Esophagus squamous epithelium (tissue), 5 donors: ENCODE measurements at places on chromosomes 1 and 21. TPM values are rescaled to one million over a fixed set of nuclear protein-coding genes. Genes with fewer than 3 reads are reported as not detected.

GRCh38 chr1:245556057-245556456 lies 401.3 kb downstream of the KIF26B start:
- H3K27me3 ChIP-seq: no peaks in the 10 kb centered on the region
- no peak for DNase-seq
- no peaks in the 10 kb centered on the region for H3K4me1 ChIP-seq
- H3K27ac ChIP-seq: no peak overlapping the region
- no peak overlapping the region for H3K4me3 ChIP-seq
- no peaks in the 10 kb centered on the region for H3K36me3 ChIP-seq

DNA sequence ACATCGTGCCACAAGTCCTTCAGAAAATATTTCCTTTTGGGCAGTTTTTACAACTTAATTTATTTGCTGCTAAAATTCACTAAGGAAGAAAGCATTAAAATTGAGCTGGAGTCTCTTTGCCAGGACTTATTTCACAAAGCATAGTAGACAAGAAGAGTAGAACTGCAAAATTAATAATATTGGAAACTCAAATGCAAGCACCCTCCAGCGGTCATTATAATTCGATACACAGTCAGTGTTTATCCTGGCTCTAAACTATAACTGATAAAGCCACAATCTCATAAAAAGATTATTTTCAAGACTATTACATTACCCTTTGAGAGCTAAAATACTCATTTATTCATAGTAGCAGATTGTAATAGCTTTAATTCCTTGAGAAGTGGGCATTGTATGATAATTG lies 655.4 kb downstream of the RWDD3 start:
- no peaks in the 10 kb centered on the region for H3K36me3 ChIP-seq
- DNase-seq: no peak
- no peak overlapping the region for H3K4me3 ChIP-seq
- no peaks in the 10 kb centered on the region for H3K4me1 ChIP-seq
- no peak overlapping the region for H3K27ac ChIP-seq
- H3K27me3 ChIP-seq: no peaks in the 10 kb centered on the region

DNA sequence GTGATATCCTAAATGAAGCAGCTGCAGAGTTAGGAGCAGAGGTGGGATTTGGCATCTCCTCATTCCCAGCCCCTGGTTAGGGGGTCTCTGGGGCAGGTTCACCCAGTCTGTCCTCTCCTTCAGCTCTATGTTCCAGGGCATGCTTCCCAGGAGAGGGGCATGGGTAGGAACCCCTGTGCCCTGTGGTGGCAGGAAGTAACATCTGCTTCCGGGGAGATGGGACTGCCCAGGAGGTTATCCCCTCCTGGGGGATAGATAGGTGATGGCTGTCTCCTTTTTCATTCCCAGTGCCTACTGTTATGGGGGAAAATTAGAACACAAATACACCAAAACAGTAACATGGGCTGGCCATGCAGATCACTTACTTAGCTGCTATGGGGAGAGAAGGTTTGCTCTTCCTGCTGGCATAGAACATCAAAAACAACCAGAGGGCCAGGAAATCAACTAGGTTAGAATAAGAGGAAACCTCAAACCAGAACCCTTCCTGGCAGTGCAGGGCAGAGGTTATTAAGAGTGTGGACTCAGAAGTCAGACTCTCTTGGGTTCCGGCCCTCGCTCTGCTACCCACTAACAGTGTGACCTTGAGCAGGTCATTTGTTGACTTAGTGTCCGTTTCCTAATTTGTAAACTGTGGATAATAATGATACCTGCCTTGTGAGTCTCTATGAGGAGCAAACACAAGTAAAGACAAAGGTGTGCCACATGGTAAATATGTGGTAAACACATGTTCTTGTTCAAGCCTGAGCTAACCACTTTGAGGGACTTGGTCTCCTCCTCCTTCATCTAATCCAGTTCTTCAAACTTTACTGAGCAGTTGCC lies 157.8 kb upstream of the JUN start:
- peak overlapping the region; percentile 64 for H3K27ac ChIP-seq
- H3K36me3 ChIP-seq: no peaks in the 10 kb centered on the region
- no peak overlapping the region for H3K4me3 ChIP-seq
- DNase-seq: no peak

- H3K27me3 ChIP-seq: no peaks in the 10 kb centered on the region
- no peaks in the 10 kb centered on the region for H3K36me3 ChIP-seq
- H3K4me1 ChIP-seq: no peaks in the 10 kb centered on the region
- DNase-seq: no peak
- H3K4me3 ChIP-seq: no peak overlapping the region
- no peak overlapping the region for H3K27ac ChIP-seq
These were observed 413.9 kb downstream of the LRRIQ3 start for GRCh38 chr1:73784026-73784425.

DNA sequence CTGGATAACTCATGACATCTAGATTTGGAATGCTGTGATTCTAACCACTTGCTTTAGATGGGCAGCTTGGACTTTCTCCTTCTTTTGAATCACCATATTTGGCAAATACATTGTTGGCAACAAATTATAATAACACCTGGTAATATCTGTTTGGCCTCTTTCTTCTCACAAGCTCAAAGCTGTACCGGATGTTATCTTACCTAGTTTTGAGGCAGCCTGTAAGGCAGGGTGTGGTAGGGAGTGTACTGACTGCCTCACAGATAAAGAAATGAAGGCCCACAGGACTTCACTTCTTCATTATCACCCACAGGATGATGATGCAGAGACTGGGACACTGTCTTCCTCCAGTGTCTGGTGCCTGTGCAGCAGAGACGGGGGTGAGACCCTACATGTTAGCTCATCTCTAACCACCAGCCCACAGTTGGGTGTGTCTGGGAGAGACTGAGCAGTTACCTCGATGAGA lies 28.5 kb downstream of the TUFT1 start:
- no peak for DNase-seq
- no peaks in the 10 kb centered on the region for H3K36me3 ChIP-seq
- H3K27ac ChIP-seq: no peak overlapping the region

DNA sequence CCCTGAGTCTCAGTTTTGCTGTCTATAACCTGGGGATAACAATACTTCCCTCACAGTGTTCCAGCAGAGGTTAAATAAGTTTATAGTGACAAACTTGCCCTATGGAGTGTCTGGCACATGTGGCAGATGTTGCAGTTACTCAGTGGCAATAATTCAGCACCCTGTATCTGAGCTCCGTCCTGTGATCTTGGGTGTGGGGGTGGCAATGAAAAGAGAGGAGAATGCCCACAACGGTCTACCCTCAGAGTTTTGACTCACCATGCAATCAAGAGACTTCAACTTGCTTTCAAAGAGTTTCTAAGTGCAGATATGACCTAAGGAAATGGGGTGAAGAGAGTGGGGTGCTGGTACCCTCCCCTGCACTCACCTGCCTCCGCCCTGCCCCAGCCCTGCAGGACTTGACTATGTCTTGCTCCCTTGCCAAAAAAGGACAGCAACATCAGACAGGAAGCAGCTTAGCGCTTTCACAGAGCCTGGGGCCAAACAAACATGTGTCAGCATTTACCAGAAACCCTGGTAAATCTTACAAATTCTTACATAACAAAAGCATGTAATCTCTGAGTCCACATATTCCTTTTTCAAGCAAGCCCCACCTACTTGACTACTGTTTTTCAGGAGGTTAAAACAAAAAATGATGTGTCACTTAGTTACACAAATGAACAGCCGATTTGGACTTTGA lies 185.1 kb upstream of the CAMK1G start:
- peak overlapping the region; percentile 86 for H3K27ac ChIP-seq
- no peaks in the 10 kb centered on the region for H3K27me3 ChIP-seq
- no peak for DNase-seq
- no peak overlapping the region for H3K4me3 ChIP-seq

DNA sequence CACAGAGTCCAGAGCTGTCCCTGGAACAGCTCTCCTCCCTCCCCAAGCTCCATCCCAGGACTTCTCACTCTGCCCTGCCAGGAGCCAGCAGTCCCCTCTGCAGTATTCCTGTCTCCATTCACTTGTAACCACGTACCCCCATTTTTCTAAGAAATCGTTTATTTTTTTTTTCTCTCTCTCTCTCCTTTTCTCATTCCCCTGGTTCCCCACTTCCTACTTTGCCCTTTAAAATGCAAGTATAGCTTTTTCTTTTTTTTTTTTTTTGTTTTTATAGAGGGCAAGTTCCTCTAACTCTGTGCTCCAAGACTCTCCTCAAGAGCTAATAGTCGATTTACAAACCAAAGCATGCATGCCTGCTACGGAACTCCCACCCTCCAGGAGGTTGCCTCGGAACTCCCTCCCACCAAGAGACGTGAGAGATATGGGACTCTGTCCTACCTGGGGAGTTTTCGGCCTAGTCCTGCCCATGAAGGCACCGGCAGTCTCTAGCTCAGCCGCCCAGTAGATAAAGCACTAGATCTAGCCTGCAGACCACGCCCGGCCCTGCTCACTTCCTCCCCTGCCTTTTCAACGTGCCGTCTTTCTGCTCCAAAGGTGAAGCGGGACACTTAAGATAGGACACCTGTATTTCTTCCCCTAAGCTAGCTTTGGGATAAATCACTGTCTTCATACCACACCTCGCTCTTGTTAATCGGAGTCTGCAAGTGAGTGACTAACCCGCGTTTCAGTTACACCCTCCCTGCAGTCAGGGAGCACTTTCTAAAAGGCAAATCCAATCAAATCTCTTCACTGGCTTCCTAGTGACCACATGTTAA lies 27.7 kb downstream of the TNFRSF9 start:
- H3K4me3 ChIP-seq: no peak overlapping the region
- H3K27ac ChIP-seq: no peak overlapping the region
- H3K27me3 ChIP-seq: no peaks in the 10 kb centered on the region
- no peak for DNase-seq

GRCh38 chr1:29732453-29732852 lies 496.1 kb downstream of the PTPRU start:
- no peak overlapping the region for H3K4me3 ChIP-seq
- H3K4me1 ChIP-seq: no peaks in the 10 kb centered on the region
- DNase-seq: no peak
- no peaks in the 10 kb centered on the region for H3K36me3 ChIP-seq

GRCh38 chr21:44402323-44403105 lies 49.1 kb downstream of the TRPM2 start:
- DNase-seq: no peak
- H3K27me3 ChIP-seq: no peaks in the 10 kb centered on the region
- H3K36me3 ChIP-seq: no peaks in the 10 kb centered on the region

- H3K36me3 ChIP-seq: no peaks in the 10 kb centered on the region
These were observed 604 bp downstream of the FGR start for GRCh38 chr1:27634177-27634984.

DNA sequence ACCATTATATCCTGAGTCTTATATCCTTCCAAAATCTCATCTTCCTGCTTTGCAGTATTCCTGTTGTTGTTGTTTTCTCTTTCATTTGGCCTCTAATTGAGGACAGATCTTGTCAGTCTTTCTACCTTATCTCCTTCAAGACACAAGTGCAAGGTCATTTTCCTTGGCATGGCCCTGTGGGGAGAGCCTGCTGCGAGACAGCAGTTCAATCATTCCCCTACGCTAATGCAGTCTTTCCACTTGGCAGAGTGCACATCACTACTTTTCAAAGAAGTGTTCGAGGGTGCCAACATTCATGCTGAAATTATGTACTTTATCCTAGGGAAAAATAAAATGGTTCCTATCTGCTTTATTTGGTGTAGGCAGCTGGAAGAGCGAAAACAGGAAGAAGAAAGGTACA lies 130.3 kb upstream of the SPATA6 start:
- no peaks in the 10 kb centered on the region for H3K27me3 ChIP-seq
- H3K4me1 ChIP-seq: no peaks in the 10 kb centered on the region
- no peaks in the 10 kb centered on the region for H3K36me3 ChIP-seq
- no peak for DNase-seq

GRCh38 chr1:106366627-106367319 lies 689.7 kb upstream of the PRMT6 start:
- H3K36me3 ChIP-seq: no peaks in the 10 kb centered on the region
- H3K27ac ChIP-seq: no peak overlapping the region
- no peak overlapping the region for H3K4me3 ChIP-seq
- no peaks in the 10 kb centered on the region for H3K4me1 ChIP-seq
- no peak for DNase-seq

DNA sequence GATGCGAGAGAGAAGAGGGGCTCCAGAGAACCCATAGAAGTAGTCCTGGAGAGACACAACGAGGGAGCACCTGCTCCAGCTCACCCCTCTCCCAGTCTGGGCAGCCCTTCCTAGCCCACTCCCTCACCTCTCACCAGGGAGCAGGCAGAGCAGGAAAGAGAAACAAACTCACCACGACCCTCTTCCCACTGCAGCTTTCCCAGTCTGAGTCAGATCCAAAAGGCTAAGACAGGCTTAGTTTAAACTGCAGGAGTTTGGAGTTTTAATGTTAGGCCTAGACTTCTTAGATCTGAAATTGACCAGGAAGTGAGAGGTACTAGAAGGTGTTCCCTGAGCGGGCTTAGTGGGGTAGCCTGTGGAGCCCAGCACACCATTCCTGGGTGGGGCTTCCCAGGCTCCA lies 29.6 kb downstream of the SLC1A7 start:
- H3K4me1 ChIP-seq: peaks cover 45% of the 10 kb centered on the region
- peaks cover 2% of the 10 kb centered on the region for H3K27me3 ChIP-seq
- H3K4me3 ChIP-seq: no peak overlapping the region
- no peak for DNase-seq
- no peak overlapping the region for H3K27ac ChIP-seq

DNA sequence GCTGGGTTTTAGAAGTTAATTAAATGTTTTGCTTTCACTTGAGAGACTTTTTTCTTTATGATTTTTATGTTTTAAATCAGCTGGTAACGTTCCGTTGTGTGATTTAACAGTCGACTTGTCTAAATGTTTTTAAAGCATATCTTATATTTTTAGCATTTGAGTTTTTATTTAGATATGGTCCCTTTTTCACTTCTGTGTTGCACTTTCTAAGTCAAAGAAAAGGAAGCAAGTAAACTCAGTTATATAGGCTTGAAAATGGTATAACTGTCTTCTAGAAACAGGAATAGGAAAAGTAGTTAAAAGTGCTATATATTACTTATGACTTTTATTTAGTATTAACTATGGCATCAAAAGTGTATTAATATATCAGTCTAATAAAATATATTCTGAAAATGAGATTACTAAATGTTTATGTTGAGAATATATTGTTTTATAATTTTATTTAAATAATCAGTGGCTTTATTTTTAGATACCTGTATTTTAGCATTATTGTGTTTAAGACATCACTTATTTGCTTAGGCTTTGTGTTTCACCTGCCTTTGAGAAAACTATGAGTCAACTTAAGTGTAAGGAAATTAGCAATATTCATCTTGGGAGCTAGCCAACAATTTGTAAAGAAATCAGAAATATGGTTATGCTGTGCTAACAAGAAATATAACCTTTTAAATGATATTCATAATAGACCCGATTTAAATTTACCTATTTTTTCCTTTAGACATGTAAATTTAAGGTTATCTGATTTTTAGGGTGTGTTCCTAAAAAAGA lies 60.5 kb downstream of the RABGAP1L start:
- H3K4me1 ChIP-seq: peaks cover 4% of the 10 kb centered on the region
- no peaks in the 10 kb centered on the region for H3K36me3 ChIP-seq
- DNase-seq: no peak
- H3K27me3 ChIP-seq: no peaks in the 10 kb centered on the region
- no peak overlapping the region for H3K4me3 ChIP-seq

- no peaks in the 10 kb centered on the region for H3K27me3 ChIP-seq
- peak overlapping the region; percentile 34 for H3K27ac ChIP-seq
- no peak for DNase-seq
- H3K36me3 ChIP-seq: no peaks in the 10 kb centered on the region
- H3K4me3 ChIP-seq: no peak overlapping the region
- peaks cover 17% of the 10 kb centered on the region for H3K4me1 ChIP-seq
These were observed 158.0 kb downstream of the CLIC6 start for GRCh38 chr21:34826836-34827235.

Gene INSRR
- not detected for total RNA-seq

Gene ACOT7
- 45.5 TPM for total RNA-seq

Gene NBPF20
- 0.34 TPM for total RNA-seq

Gene CCNL2
- total RNA-seq: 82.1 TPM

Gene TMEM269
- not detected for total RNA-seq

Gene ILDR2
- 0.57 TPM for total RNA-seq

Gene PDZK1IP1
- total RNA-seq: 9.7 TPM

Gene TM2D1
- total RNA-seq: 44.0 TPM

Gene FCGR2B
- 25.2 TPM for total RNA-seq
